ENCODE measurements at places on chromosomes 16 and 17. TPM values are rescaled to one million over a fixed set of nuclear protein-coding genes. Genes with fewer than 3 reads are reported as not detected.

Gene SCPEP1
- 60.8 TPM for total RNA-seq

Gene TNK1
- 2.1 TPM for total RNA-seq

Gene VWA3A
- total RNA-seq = not detected

Gene PAGR1
- total RNA-seq = 16.0 TPM

Gene SYNGR3
- 1.0 TPM for total RNA-seq

Gene NPIPA2
- 1.1 TPM for total RNA-seq

Gene KRTAP1-4
- not detected for total RNA-seq

Gene TNFRSF13B
- total RNA-seq = not detected

Gene TPSD1
- 0.26 TPM for total RNA-seq

Gene TPSAB1
- total RNA-seq = 8.3 TPM

Gene KRTAP1-1
- not detected for total RNA-seq

Gene EVPL
- total RNA-seq = not detected

Gene LYRM1
- total RNA-seq = 36.4 TPM

Gene SDR42E1
- 2.6 TPM for total RNA-seq

Gene PDILT
- total RNA-seq = not detected

Gene SHISA9
- total RNA-seq = 0.28 TPM

Gene TNRC6C
- total RNA-seq = 24.4 TPM

Gene HNF1B
- not detected for total RNA-seq

Gene KRT28
- not detected for total RNA-seq

Gene HSD17B2
- total RNA-seq = not detected

Gene CNGB1
- not detected for total RNA-seq

Gene CYBA
- total RNA-seq = 68.1 TPM

Gene CA10
- total RNA-seq = not detected

Gene NEUROD2
- total RNA-seq = not detected

Gene CTRB1
- not detected for total RNA-seq

Gene KCTD19
- not detected for total RNA-seq

Gene CTF1
- 9.6 TPM for total RNA-seq

Gene RAB37
- total RNA-seq = 3.4 TPM

Gene CES4A
- 12.6 TPM for total RNA-seq

Gene EXOC3L1
- total RNA-seq = 2.1 TPM
